ENCODE measurements at places on chromosomes 7 and 10. TPM values are rescaled to one million over a fixed set of nuclear protein-coding genes. Genes with fewer than 3 reads are reported as not detected.
A peak's percentile ranks its signal among the peaks of the same experiment; 100 is the strongest.

DNA sequence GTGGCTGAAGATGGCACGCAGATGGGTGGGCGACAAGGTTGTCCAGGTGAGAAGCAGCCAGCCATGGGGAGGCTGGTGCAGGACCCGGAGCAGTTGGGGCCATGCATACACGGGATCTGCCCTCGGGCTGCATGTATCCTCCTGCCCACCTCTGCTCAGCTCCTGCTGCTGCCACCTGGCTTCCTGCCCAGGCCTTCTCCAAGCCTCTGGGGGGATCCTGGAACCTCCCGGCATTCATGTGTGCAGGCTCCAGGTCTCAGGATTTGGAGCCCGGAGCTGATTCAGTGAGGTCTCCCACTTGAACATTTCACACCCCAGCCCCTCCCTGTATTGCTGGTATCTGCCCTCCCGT, 27.0 kb downstream of the PDGFA start:
- DNase-seq: no peak

- no peak for DNase-seq
These were observed 45.4 kb downstream of the AMPH start for GRCh38 chr7:38585572-38586354.

- no peak for DNase-seq
These were observed 563.2 kb downstream of the DNAJB6 start for GRCh38 chr7:157900011-157900410.

GRCh38 chr7:109062798-109063197, 493.1 kb downstream of the DNAJB9 start:
- no peak for DNase-seq

- no peak for DNase-seq
These were observed 7.9 kb downstream of the FAM13C start for GRCh38 chr10:59354434-59354833.

GRCh38 chr10:68938117-68938516, 17.9 kb upstream of the DDX21 start:
- peak; percentile 53 for DNase-seq

DNA sequence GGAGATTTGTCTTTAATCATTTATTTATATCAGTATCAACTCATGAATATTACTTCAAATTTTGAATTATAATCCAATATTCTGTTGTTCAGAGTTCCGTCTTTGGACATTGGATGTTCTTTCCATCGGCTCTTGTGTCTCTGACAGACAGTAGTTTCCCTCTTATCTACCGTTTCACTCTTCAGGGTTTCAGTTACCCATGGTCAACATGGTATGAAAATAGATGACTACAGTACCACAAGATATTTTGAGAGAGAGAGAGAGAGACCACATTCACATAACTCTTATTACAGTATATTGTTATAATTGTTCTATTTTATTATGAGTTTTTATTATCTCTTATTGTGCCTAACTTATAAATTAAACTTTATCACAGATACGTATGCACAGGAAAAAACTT, 6.8 kb downstream of the SHTN1 start:
- no peak for DNase-seq

DNA sequence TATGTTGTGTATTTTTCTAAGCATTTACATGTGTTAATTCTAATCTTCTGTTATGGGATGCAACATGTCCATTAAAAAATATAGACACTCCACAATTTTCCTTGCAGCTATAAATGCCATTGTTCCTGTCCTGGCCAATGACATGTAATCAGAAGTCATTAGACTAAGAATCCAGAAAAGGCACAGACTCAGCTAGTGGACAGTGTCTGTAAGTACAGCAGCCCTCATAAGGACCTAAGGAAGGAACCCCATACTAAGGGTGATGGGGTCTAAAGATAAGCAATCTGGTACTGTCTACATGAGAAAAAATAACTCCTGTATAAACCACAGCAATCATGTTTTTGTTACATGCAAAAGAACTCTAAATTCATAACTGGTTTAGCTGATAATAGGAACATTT, 115.9 kb downstream of the GPR85 start:
- no peak for DNase-seq

GRCh38 chr10:21402606-21403083, 122.8 kb downstream of the SKIDA1 start:
- peak; percentile 70 for DNase-seq

- peak; percentile 81 for DNase-seq
These were observed 121.6 kb downstream of the EGFR start for GRCh38 chr7:55140221-55140940.

DNA sequence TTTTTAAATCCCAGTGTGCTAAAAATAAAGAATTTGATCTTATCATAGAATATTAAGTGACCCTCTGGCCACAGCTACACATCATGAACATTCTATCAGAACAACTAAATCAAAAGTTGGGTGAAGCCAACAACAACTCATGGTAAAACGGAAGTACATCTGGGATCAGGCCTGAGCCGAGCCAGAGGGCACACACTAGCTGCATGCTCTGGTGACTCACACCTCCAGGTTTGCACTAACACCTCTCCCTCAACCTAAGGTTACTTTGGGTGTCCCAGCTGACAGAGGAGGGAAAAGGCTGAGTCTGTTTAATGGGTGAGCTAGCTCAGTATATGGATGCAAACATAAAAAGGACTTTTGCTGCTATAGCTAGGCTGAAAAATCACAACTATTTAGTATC, 281.6 kb downstream of the HGF start:
- peak; percentile 46 for DNase-seq

DNA sequence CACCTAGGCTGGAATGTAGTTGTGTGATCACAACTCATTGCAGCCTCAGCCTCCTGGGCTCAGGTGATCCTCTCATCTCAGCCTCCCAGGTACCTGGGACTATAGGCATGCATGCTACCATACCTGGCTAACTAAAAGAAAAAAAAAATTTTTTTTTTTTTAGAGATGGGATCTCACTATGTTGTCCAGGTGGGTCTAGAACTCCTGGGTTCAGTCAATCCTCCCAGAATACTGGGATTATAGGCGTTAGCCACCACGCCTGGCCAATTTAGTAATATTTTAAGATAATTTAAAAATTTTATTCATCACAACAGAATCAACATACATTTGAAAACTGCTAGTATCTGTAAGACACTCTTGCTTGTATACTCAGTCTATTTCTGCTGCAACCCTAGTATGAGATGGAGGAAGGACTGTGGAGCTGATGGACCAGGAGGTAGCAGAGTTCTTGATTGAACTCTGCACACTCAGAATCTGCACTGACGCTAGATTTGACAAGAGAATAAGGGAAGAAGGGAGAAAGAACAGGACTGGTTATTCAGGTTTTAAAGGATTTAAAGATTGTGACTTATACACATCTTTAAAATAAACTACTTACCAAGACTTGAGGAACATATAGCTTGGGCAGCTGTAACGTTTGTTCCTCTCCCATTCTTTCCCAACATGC, 57.6 kb downstream of the VCL start:
- DNase-seq: no peak

GRCh38 chr10:30417301-30417700, 16.7 kb upstream of the MAP3K8 start:
- DNase-seq: no peak

- peak; percentile 59 for DNase-seq
These were observed 4.8 kb downstream of the GRIFIN start for GRCh38 chr7:2471396-2471795.

GRCh38 chr7:2140216-2141020, 92.3 kb downstream of the MAD1L1 start:
- DNase-seq: no peak

DNA sequence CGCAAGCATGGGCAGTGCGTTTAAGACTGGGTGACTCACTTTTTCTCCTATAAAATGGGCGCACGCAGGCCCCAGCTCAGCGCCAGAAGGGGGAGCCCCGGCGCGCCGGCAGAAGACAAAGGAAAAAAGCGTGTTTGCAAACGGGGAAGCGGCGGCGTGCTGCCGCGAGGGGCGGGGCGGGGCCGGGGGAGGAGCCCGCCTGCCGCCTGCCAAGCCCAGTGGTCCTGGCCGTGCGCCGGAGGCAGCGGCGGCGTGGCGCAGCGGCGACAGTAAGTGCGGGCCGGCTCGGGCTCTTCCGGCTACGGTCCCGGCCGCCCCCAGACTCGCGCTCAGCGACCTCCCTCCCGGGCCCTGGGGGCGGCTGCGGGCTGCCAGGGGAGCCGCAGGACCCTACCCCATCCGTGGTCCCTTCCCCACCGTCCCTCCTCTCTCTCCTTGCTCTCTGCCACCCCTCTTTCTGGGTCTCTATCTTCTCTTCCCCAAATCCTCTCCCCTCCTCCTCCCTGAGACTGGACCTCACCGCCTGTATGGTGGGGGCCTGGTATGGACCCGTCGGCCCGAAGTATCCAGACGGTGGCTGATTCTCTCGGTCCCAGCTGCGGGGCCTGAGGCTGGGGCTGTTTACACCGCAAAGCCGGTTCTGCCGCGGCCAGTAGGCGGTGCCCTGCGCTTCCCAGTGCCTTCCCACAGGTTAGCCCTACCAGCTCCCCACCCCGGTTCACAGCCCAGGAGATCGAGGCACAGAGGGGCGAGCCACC, at the start of gene SLC29A3:
TSS of gene SLC29A3 (plus strand) at position 218 of the 758 bp plus-strand sequence. CDS start at position 269, 51 bp downstream.
- DNase-seq: peak; percentile 77

- no peak for DNase-seq
These were observed 165.9 kb downstream of the PLXNA4 start for GRCh38 chr7:132410385-132410784.

DNA sequence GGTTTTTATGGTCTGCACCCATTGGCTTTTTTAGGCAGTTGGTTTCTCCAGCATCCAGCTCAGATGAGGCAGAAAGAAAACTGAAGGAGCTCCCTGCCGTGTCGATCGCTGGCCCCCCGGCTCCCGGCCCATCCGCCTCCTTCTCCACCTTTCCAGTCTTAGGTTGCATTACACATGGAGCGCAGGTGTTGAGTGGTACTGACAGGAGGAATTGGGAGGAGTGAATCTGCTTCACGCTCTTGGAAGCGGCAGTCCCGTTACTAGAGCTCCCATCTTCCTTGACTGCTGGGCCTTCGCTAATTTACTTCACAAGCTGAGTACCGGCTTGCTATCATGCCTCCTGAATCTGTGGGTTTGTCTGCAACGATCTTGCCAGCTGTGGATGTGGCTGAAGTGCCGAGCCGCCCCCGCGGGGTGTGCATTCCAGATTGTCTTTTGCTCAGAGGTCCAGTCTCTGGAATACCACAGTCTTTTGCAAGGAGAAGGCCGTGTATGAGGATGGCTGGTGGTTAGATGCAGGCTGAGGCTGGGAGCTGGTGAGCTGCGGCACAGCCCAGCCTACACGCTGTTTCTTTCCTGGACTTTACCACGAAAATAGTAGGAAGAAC, 17.1 kb downstream of the IQCE start:
- no peak for DNase-seq

- DNase-seq: no peak
These were observed 58.5 kb downstream of the GATA3 start for GRCh38 chr10:8112942-8113442.

DNA sequence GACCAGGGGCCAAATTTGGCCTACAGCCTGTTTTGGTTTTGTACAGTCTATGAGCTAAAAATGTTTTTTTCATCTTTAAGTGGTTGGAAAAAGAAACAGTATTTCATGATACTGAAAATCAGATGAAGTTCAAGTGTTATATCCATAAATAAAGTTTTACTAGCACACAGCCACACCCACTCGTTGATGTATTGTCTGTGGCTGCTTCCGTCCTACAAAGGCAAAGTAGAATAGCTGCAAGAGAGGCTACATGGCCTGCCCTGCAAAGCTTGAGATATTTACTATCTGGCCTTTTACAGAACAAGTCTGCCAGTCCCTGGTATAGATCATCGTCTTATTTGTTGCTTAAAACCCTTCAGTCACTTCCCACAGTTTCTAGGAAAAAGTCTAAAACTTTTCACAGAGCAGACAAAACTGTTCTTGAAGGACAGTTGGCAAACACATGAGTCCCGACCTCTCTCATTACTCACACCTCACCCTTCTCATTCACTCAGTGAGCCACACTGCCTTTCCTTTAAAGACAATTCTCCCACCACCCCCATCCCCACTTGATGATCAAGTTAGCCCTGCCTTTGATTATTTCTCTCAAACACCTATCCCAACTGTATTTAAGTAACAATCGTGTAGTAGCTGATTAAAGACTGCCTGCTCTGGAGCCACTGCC, 9.9 kb downstream of the RHEB start:
- DNase-seq: no peak

- DNase-seq: peak; percentile 30
These were observed 117.3 kb upstream of the ZNF438 start for GRCh38 chr10:31148951-31149350.

The SP4 gene
- total RNA-seq: 4.4 TPM

The HECW1 gene
- total RNA-seq: 0.27 TPM

The DUSP5 gene
- 61.0 TPM for total RNA-seq

The PSMC2 gene
- total RNA-seq: 98.3 TPM

The HOXA13 gene
- not detected for total RNA-seq

The GIMAP2 gene
- not detected for total RNA-seq

The HEPACAM2 gene
- not detected for total RNA-seq

The INA gene
- not detected for total RNA-seq

The FGL2 gene
- total RNA-seq: not detected

The PALD1 gene
- 0.12 TPM for total RNA-seq

The SFMBT2 gene
- total RNA-seq: 5.8 TPM

The MKX gene
- not detected for total RNA-seq

The CRHR2 gene
- total RNA-seq: not detected

The PNLIPRP2 gene
- not detected for total RNA-seq

The CCDC136 gene
- total RNA-seq: 3.5 TPM
